Activated effector memory CD4-positive, alpha-beta T cell treated with anti-CD3 and anti-CD28 coated beads, Interleukin-2, amount 50 U/mL, for 16 hours (primary cell): ENCODE measurements at places on chromosomes 13 and 19.

GRCh38 chr13:46544811-46545210, 8.2 kb upstream of the LRCH1 start:
- DNase-seq: no peak

DNA sequence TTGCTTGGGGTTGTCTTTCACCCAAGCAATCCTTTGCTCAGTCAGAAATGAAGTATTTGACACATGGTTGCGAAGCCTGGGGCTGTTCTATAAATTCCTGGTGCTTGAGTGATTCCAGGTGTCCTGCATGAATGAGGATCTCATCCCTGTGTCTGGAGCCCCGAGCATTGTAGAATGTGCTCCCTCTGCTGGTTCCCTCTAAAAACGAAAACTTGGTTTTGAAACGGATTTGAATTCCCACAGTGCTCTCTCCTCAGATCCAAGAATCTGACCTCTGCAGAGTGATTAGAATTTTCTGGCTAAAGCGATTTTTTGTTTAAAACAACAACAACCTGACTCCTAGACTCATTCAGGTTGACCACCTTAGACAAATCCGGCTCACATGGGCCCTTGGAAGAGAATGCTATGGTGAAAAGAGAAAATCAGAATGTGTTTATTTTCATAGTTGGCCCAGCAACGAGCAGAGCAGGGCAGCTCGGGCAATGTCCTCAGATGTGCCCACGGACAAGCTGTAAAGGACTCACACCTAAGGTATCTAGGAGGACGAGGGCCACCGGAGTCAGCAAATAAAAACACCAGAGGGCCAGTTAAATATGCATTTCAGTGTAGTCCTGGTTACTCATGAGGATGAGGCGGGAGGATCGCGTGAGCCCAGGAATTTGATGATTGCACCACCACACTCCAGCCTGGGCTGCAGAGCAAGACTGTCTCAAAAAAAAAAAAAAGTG, 8.7 kb upstream of the ATP12A start:
- no peak for DNase-seq

GRCh38 chr13:94345374-94346195, 133.9 kb downstream of the DCT start:
- DNase-seq: no peak

- DNase-seq: no peak
Measured at GRCh38 chr13:74080762-74081161, 53.4 kb downstream of the KLF12 start.

DNA sequence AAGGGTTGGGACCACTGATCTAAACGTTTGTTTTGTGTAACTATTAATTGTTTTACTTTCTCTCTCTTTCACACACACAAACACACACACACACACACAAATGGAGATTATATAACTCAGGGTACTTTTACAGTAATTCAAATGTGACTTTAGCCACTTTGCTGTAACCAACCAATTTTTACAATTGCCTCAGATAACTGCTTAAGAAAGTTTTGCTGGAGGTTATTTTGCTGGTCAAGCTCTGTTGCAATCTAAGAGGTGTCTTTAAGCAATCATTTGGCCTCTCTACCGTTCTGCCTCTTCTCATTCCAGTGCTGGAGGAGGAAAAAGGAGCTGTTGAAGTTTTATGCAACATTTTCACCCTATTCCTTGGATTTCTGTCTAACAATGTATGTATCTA, 63.0 kb downstream of the TBC1D4 start:
- no peak for DNase-seq

GRCh38 chr13:39575641-39576238, 27.3 kb downstream of the LHFPL6 start:
- DNase-seq: no peak

- no peak for DNase-seq
Measured at GRCh38 chr13:72530471-72530870, 197.0 kb downstream of the MZT1 start.

DNA sequence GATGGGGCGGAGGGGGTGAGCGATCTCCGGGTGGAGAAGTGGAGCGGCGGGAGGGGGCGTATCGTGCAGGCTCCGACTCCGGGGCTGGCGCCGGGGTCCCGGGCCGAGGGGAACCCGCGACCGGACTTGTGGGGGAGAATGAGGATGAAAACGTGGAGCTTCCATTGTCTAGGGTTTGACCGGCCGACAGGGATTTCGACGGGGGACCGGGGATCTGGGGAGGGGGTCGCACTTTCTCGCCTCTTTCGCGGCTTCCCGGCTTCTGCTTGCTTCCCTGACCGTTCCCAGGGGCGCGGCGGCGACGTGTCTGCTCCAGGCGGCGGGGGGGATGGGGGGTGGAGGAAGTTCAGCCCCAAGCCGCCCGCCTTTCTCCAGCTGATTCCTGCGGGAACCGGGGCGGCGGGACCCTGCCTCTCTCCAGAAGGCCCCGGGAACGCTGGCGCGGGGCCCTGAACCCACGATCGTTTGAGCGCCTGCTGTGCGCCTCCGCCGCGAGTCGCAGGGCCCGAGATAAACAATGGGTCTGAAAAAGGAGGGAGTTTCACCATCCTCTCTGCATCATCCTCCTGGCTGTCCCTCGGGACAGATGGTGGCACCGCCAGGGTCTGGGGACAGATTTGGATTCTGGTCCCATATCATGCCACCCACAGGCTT, 790 bp downstream of the TPM4 start:
- DNase-seq: peak; percentile 74

DNA sequence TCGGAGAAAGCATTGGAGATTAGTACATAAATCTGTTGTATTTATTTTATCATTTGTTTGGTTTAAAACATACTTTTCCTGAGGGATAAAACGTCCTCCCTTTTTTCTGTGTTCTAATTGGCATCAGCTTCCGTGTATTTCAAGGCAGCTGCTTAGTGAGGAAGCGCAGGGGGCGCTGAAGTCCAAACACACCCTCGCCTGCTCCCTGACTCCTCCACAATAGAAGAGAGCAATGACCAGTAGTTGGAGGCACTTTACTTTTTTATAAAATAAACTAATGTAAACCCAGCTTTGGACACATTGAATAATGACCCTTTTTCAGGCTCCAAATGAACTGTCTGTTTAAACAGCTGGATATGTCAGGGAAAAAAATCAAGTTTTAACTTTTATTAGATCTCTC, 79.9 kb downstream of the RNASEH2B start:
- no peak for DNase-seq

GRCh38 chr13:62356977-62357376, 941.3 kb upstream of the PCDH20 start:
- DNase-seq: no peak

DNA sequence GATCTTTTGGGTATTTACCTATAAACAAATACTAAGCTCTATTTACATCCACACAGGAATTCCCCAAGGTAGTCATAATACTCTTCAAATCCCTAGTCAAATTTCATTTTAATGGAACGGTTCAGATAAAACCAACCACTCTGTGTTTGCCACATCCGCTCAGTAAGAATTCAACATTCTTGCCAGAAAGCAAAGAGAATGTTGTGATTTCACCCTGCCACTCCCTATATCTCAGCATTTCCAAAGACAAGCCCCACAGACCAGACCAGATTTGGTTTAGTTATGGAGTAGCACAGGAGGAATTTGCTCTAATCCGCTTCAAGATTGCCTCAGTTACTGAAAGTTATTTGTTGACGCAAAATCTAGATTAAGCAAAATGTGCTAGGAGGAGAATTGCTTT, 105.6 kb upstream of the SERP2 start:
- DNase-seq: no peak

DNA sequence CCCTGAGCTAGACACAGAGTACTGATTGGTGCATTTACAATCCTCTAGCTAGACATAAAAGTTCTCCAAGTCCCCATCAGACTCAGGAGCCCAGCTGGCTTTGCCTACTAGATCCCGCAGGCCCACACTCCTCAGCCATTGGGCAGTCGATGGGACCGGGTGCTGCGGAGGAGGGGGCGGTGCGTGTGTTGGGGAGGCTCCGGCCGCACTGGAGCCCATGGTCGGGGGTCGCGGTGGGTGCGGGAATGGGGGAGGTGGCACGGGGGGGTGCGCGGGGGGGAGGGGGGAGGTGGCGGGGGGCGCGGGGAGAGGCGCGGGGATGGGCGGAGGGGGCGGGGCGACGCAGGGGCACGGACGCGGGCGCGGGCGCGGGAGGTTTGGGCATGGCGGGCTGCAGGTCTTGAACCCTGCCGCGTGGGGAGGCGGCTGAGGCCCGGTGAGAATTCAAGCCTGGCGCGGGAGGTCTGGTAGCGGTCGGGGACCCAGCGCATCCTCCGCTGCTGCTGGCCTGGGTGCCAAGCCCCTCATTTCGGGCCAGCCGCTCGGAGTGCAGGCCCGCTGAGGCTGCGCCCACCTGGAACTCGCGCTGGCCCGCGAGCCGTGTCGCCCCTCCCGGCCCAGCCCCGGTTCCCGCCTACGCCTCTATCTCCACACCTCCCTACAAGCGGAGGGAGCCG, 674.1 kb downstream of the SLITRK5 start:
- DNase-seq: no peak

DNA sequence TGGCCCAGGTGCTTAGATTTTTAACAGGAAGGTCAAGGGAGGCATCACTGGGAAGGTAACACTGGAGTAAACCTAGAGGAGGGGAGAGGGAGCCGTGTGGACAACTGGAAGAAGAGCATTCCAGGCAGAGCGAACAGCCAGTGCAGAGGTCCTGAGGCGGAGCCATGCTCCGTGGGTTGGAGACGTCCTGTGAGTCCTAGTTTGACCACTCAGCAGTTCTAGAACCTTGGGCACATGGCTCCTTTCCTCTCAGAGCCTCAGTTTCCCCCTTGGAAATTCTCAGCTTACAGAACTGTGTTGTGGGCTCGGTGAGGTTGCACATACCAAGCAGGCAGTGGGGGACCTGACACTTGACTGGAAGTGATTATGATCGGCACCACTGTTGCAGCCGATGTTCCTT, 130.9 kb downstream of the DPF1 start:
- DNase-seq: no peak

DNA sequence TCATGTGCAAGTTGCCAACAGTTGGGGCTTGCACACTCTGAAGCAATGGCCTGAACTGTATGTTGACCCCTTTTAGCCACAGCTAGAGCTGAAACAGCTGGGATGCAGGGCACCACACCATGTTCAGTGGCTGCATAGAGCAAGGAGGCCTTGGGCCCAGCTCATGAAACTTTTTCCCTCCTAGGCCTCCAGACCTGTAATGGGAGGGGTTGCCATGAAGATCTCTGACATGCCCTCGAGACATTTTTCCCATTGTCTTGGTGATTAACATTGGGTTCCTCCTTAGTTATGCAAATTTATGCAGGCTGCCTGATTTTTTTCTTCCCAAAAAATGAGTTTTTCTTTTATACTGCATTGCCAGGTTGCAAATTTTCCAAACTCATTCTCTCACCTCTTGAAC, 165.1 kb upstream of the PRR20A start:
- no peak for DNase-seq

DNA sequence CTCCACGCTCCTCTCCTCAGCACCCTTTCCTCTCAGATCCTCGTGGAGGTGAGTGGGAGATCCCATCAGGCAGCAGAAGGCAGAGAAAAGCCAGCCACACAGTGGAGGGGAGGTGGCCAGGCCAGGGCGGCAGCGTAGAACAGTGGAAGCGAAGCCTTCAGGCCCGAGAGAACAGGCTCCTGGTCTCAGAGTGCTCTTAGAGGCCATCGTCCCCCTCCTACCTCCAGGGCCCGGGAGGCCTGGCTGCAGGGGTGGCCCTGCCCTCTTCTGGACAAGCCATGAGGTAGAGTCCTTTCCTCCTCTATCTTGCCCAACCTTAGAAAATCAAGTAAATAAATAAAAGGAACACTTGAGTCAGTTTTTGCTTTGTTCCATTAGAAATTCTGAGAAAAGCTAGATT, 202.0 kb downstream of the KATNAL1 start:
- DNase-seq: no peak

DNA sequence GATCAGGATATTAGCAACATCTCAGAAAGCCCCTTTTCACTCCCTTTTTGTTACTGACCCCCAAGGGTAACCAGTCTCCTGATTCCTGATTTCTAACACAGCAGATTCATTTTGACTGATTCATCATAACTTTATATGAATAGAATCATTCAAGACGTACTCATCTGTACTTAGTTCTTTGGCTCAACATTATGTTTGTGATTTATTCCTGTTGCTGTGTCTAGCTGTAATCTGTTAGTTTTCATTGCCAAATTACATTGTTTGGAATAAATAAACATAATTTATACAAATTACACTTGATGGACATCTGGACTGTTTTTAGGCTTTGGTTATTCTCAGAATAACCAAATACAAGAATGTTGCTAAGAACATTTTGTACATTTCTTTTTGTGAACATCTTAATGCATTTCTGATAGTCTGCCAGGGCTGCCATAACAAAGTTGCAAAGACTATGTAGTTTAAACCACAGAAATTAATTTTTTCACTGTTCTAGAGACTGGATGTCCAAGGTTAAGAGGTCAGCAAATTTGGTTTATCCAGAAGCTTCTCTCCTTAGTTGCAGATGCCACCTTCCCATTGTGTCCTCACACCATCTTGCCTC, 62.8 kb upstream of the EDNRB start:
- DNase-seq: no peak

DNA sequence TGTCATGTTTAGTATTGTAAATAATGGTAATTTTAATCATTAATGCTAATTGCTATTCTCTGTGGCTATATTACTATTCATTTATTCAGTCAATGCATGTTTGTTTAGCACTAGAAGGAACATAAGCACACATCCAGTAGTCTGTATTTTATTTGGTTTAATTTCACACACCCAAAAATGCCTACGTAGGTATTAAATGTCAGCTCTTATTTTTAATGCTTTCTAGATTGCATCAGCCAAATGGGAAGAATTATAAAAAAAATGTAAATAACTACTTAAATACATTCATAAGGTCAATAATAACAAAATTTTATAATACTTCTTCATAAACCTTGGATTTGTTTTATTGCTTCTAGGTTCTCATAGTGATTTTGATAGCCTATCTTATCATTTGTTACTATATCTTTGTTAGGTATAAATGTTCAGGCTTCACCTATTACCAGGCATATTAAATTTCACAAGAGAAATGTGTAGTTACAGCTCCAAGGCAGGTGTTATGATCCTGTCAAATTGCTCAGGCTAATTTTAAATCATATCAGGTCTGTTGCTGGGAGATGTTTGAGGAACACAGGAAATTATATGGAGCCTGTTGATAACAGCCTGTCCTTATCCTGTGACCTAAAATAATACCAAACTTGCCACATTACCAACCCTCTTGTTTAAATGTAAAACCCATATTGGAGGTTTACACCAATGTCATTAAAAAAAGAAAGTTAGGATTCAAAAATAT, 34.4 kb downstream of the ITGBL1 start:
- DNase-seq: no peak

GRCh38 chr13:95137096-95137495, 164.2 kb downstream of the ABCC4 start:
- no peak for DNase-seq

GRCh38 chr19:42037649-42038048, 32.4 kb downstream of the GRIK5 start:
- DNase-seq: no peak

GRCh38 chr19:48826606-48827020, 9.7 kb downstream of the HSD17B14 start:
- DNase-seq: no peak

- DNase-seq: no peak
Measured at GRCh38 chr13:94454906-94455305, 24.6 kb downstream of the DCT start.

GRCh38 chr13:87798536-87798935, 127.4 kb downstream of the SLITRK5 start:
- no peak for DNase-seq
